ENCODE measurements at places on chromosomes 1 and 21.

- DNase-seq, result peak; percentile 64
Observed at GRCh38 chr1:94863297-94863911, 43.2 kb downstream of the SLC44A3 start.

GRCh38 chr1:210347112-210347511 lies 18.4 kb downstream of the HHAT start:
- no peak for DNase-seq

GRCh38 chr1:161907265-161907664 lies 116.4 kb downstream of the OLFML2B start:
- no peak for DNase-seq

DNA sequence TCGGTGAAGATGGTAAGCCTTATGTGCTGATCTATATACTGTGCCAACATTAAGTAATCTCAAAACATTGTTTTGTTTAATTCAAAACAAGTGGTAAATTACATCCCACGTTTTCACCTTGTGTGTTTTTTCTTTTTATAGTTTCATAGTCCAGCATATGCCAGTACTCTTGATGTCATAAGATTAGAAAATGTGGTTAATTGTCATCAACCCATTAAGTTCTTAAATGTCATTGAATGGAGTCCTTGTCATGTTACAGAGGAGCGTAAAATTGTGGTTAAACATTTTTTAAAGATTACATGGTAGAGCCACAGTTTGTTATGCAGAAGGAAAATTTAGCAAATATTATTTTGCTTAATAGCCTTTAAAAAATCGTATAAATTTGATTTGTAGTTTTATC lies 93.1 kb downstream of the FNBP1L start:
- no peak for DNase-seq

DNA sequence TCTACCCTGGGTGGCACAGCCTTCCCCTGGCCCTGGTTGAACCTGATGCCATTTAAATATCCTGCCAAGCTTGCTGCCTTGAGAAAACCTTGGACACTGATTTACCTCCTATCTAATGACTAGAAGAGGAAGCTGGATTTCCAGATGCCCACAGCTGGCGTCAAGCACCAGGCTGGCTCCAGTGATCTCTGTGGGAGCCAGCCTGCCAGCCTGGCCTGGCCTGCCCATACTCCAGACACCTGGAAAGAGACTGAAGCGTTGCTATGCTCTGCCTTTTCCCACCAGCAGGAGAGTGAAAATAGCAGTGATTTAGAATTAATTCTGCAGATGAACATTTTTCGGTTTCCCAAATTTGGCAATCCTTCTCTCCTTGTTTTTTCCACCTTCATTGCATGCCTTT lies 11.5 kb upstream of the EIF4G3 start:
- DNase-seq, result no peak

- no peak for DNase-seq
Observed at GRCh38 chr1:17393230-17393629, 21.2 kb downstream of the PADI6 start.

Data from choroid plexus epithelial cell (primary cell).